Substantia nigra (tissue), 51 donors: ENCODE measurements at places on chromosomes 6 and 20.

DNA sequence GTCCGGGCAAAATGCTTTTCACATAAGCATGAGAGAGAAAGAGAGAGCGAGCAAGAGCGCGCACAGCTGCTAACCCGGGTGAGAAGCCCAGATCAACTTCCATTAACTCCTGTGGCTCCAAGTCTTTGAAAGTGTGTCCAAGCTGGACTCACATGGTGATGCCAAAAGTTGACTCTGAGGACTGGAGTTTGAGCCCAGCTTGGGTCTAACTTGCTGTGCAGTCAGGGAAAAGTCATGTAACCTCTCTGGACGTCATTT, 357.2 kb upstream of the SULF2 start:
- no peak for DNase-seq

GRCh38 chr20:53855733-53856132, 214.7 kb downstream of the BCAS1 start:
- no peak for DNase-seq

DNA sequence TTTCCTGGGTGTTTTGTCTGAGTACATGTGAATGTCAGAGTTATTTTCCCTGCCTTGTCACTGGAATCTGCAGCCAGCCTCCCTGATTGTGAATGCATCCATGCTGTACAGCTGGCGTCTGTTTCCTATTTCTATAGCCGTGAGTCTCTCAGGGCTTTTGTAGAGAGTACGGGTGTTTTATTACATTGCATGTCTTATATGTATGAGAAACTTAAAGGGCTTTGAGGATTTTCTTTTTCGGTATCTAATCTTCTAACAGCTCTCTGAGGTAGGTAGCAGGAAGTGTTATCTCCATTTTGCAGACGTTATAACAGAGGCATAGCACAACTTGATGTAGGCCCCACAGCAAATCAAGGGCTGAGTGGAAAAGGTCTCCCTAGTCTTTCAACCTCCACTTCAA, 272.9 kb downstream of the PRL start:
- DNase-seq: no peak

DNA sequence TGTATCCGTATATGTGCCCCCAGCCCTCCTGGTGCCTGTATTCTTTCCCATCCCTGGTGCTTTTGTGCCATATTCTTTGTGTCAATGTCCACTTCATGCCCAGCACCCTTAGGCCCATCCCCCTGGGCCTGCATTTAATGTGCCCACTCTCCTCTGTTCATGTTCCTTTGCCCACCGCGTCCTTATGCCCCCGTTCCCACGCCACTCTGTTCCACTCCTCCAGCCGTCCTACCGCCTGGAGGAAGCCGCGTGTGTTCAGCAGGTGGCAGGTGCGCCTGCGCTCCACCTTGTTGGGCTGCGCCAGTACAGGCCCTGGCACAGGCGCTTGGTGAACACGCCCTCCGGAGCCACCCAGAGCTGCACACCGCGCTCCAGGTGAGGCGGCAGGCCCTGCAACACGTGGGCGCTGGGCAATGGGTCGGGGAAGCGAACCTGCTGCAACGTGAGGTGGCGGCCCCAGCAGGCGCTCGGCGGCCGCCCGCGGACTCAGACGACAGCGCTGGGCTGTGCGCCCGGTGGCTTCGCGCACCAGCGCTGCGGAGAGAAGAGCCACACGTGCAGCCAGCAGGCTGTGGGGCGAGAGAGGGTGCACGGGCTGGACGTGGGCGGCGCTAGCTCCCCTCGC, 4.0 kb upstream of the FOXS1 start:
- no peak for DNase-seq

DNA sequence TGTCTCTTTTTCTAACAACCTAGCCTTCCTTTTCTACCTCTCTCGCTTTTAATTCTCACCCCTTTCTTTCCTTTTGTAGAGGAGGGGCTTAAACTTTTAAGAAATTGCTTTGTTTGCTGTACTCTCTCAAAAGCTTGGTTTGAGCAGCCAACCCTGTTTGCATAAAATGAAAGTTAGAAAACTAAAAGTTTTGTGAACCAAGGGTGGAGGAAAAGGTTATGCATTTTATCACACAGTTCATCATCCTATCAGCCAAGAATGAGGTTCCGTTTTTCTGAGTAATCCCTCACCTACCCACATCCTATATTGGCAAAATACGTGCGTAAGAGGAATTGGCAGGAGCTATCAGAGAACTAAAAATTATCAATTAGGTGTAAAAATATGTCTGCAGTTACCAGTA, 42.8 kb upstream of the LOC128125822 start:
- no peak for DNase-seq

DNA sequence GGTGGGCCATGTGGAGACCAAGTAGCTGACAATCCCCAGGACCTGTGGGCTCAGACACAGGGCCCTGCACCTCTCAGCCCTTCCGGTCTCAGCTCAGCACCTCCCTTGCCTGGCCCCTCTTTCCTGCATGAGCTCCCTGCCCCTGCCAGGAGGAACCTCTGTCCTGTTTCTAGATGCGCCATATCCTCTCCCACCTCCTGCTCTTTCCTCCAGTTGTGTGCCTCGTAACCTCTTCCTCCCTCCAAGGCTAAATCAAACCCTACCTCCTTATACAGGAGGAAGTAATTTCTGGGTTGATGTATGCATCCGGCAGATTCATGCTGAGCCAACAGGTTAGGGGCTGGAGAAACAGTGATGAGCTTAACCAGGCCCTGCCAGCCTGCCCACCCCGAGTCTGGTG, 30.9 kb downstream of the ITPR3 start:
- no peak for DNase-seq

DNA sequence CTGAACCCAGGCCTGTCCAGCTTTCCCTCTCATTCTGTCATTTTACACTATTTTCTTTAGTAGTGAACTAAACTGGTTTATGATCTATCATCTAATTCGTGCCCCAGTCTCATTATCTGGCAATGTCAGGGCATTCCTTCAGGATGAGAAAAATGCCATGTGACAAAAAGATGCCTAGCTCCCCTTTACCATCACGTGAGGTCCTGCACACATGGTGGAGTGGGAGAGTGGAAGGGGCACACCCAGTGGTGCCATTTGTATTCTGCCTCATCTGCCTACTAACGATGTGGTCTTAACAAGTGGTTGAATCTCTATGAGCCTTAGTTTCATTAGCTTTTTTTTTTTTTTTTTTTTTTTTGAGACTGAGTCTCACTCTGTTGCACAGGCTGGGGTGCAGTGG, 41.2 kb downstream of the CDC5L start:
- no peak for DNase-seq

- no peak for DNase-seq
Observed at GRCh38 chr6:54897462-54898189, 51.1 kb downstream of the FAM83B start.
